Ureter (tissue), 1 donor: ENCODE measurements at places on chromosomes 1 and 21. TPM values are rescaled to one million over a fixed set of nuclear protein-coding genes. Genes with fewer than 3 reads are reported as not detected.

- DNase-seq = no peak
Observed at GRCh38 chr1:41806472-41807155, 112.1 kb downstream of the HIVEP3 start.

- DNase-seq = no peak
Observed at GRCh38 chr1:97082160-97082848, 360.7 kb downstream of the PTBP2 start.

The LCE1A gene
- not detected for total RNA-seq

The RASSF5 gene
- 35.5 TPM for total RNA-seq

The ASTN1 gene
- 2.2 TPM for total RNA-seq
